Activated CD8-positive, alpha-beta memory T cell treated with anti-CD3 and anti-CD28 coated beads, Interleukin-2, amount 50 U/mL, for 4 hours (primary cell): ENCODE measurements at places on chromosomes 7 and 10.

GRCh38 chr10:121501796-121502195 is 96.4 kb downstream of the FGFR2 start:
- no peak for DNase-seq

GRCh38 chr10:78222096-78222790 is 188.6 kb downstream of the RPS24 start:
- DNase-seq, result no peak

DNA sequence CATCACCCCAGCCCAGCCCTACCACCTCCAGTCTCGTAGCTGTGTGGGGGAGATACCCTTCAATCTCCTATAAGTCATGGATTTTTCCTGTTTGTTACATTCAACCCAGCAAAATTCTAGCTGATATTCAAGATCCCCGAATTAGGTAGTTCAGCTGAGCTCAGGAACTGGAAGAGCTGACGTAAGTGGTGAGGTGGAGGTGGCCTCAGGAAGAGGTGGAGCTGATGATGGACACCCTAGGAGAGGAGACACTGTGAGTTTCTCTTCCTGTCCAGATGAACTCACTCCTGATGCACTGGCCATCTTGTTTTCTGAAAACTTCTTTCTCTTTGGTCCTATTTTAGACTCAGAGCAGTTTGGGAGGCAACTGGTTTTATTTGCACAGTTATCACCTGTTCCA is 90.5 kb upstream of the PITRM1 start:
- DNase-seq, result no peak

DNA sequence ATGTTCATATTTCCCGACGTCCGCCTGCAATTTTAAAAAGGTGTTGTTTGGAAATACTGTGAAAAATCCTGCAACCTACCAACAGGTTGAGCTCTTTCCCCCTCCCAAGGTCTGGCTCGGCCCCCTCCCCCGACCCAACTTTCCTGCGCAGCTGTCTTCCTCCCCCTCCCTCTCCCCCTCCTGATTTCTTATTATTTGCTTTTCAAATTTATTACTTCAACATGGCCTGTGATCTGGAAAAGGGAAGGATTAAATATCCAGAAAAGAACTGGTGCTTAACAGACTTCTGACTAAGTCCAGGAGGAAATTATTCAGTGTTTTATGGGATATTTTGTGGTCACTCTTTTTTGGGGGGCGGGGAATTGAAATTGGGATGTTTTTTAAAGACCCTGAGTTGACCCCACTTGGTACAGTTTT is 2.4 kb downstream of the ARID5B start:
- DNase-seq, result no peak

GRCh38 chr7:98500764-98501163 is 99.9 kb upstream of the BAIAP2L1 start:
- DNase-seq, result no peak

DNA sequence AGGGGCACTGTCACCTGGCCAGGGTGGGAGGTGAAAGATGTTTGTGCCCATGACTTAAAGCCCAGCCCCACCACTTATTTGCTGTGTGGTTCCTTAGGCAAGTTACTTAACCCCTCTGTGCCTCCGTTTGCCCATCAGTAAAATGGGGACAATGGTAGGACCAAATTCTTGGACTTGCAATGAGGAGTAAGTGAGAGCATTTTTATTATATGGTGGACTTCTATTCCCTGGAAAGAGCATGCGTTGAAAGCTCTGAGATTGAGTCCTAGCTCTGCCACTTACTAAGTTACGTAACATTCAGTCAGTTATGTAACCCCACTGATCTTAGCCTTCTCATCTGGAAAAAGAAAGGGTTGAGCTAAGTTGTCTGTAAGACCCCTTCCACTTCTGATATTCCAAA is 18.8 kb downstream of the VSIR start:
- DNase-seq, result no peak

- no peak for DNase-seq
These were observed 18.7 kb downstream of the KCNK18 start for GRCh38 chr10:117216028-117216427.

DNA sequence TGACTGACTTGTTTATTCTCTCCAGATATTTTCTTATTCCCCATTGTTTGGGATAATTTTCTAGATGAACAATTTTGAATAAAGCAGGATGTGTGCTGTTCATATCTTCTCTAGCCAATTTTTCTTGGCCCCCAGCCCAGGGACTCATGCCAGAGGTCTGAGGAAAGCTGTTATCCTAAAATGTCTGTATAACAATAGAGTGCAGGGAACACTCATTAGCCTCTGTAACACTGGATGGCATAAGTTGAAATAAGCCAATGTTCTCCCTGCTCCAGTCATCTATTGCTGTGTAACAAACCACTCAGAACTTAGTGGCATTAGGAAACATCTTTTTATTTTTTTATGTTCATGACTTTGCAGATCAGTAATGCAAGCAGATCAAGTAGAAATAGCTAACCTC is 121.7 kb upstream of the TRIM24 start:
- DNase-seq, result no peak

DNA sequence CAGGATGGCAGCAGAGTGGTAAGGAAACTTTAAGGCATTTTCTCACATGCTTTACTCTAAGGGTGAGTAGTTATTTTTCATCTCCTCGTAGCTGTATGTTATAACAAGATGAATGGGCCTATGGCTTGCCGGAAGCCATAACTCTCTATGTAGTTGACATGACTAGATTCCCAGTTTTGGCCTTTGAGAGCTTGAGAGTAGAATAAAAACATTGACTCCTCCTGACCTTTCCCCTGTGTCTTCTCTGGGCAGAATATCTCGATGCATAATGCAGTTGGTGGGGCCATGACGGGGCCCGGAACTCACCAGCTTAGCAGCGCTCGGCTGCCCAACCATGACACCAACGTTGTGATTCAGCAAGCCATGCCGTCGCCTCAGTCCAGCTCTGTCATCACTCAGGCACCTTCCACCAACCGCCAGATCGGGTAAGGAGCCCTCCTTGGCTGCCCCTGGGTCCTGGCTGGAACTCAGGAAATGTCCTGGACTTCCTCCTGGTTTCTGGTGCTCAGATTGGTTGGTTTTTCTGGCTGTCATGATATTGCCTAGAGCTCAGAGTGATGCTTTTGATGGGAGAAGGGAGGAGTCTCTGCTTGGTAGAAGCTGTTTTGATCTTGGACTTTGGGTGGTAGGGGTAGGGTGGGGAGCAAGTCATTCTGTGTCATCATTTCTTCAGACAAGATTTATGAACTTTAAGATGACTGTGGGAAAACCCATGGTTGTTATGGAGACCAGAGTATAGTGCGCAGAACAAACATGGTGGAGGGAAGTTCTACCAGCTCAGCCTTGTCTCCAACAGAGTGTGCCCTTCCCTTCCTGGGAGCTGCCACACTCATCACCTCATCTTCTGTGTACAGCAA is 158.0 kb downstream of the CREB5 start:
- DNase-seq, result no peak

DNA sequence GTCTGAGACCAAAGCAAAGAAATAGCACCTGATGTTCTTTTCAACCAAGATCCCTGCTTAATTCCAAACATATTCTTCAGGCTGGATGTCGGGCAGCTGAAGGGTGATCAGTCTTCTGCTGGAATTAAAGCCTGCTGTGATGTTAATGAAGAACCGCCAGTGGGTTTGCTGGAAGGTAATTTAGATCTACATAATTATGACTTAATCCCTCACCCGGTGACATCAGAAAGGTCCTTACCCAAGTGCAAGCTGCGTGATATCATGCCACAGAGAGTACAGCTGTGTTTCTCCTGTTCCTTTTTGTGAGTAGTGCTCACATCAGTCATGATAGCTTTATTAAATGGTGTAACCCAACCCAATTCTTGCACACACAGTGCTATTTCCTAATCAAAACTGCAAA is 29.1 kb upstream of the LRGUK start:
- no peak for DNase-seq

GRCh38 chr10:107163881-107164861 is at the start of gene SORCS1:
TSS of gene SORCS1 (minus strand) at chr10:107164706.
- DNase-seq, result no peak

DNA sequence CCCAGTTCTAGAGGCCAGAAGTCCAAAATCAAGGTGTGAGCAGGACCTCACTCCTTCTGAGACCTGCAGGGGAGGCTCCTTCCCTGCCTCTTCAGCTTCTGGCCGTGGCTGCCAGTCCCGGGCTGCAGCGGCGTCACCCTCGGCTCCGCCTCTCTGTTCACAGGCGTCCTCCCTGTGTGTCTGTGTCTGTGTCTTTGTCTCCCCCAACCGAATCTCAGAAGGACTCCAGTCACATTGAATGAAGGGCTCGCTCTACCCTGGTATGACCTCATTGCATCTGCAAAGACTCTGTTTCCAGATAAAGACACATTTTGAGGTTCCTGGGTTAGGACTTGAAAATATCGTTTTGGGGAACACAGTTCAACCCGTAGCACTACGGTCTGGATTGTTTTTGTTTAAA is 33.1 kb upstream of the GALNT11 start:
- peak; percentile 52 for DNase-seq

- DNase-seq, result no peak
These were observed 2.9 kb upstream of the RBP3 start for GRCh38 chr10:47344996-47345870.

- DNase-seq, result no peak
These were observed 9.3 kb upstream of the UNCX start for GRCh38 chr7:1223196-1223981.

DNA sequence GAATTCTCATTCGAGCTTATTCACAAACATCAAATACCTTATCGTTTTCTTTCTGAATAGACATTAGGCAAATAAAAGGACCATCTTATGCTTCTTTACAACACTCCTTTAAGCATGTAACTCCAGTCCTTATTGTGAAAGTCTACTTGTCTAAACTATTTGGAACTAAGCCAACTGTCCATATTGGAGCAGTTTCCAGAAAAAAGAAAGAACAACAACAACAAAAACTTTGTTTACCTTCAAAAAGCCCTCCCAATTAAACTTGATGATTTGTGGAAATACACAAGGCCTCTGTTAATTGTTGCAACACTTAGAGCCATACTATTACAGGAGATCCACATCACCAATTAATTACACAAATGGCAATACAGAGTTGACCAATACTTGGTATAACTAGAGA is 163.6 kb downstream of the GALNT11 start:
- DNase-seq, result no peak

GRCh38 chr10:65518379-65518778 is 1407.5 kb upstream of the LRRTM3 start:
- DNase-seq, result no peak

DNA sequence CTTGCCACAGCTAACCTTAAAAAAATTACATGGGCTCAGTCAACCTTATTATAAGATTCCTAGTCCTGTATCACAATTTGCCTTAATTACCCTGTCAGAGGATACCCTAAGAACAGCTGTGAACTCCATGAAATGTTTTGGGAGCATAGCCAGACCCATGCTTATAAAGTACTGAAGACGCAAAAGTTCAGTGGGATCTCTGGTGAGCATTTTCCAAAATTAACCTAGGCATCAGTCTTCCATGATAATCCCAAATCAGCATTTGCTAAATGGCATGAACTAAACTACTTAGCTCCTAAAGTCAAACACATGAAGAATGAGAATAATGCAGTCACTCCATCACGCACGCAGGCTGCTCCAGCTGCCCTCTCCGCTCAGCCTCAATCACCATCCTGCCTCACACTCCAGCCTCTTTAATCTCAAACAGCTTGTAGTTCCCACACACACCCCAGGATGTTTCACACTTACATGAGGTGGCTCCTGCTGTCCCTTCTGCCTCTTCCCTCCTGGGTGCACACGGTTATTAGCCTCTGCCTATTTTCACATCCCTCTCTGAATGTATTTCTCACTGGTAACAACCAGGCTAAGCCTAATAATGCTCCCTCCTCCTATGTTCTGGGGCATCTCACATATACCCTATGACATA is 15.3 kb downstream of the IGF2BP3 start:
- no peak for DNase-seq

- DNase-seq, result no peak
These were observed 40.7 kb upstream of the FMC1 start for GRCh38 chr7:139300390-139300789.

DNA sequence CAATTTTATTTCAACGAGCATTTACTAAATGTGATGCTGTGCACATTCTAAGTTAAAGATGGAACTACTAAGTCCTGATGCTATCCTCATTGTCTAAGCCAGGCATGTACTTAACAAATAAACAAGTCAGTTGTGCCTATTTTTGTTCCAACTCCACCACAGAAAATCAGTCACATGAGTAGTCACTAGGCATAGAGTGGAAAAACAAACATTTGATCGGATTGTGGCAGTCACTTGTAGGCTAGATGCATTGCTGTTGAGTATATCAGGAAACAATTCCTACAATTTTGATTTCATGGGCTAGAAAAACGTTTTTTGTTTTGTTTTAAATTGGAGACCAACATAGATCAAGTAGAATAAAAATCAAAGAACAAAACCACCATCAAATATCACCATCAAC is 177.6 kb upstream of the SLC25A13 start:
- DNase-seq, result no peak

DNA sequence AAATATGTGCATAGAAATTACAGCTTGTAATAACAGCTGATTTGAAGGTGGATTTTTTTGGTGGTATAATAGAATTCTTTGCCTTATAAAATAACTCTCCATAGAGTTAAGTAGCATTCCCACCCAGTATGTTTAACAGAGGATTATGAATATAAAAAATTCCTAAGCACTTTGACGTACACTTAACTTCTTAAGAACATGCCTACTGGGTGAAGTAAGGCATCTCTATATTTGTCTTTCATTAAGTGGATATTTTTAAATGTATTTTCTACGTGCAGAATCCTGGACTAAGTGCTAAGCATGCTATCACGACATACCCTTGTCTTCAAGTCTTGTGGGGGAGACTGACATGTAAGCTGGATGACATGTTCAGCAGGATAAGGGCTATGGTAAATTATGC is 217.7 kb upstream of the BMPER start:
- DNase-seq, result no peak

- DNase-seq, result no peak
These were observed 39.1 kb downstream of the CDK1 start for GRCh38 chr10:60817398-60817805.

GRCh38 chr10:110373857-110374654 is 69.3 kb upstream of the SMNDC1 start:
- DNase-seq, result no peak

- DNase-seq, result no peak
These were observed 420.9 kb upstream of the MGMT start for GRCh38 chr10:129046065-129046681.

DNA sequence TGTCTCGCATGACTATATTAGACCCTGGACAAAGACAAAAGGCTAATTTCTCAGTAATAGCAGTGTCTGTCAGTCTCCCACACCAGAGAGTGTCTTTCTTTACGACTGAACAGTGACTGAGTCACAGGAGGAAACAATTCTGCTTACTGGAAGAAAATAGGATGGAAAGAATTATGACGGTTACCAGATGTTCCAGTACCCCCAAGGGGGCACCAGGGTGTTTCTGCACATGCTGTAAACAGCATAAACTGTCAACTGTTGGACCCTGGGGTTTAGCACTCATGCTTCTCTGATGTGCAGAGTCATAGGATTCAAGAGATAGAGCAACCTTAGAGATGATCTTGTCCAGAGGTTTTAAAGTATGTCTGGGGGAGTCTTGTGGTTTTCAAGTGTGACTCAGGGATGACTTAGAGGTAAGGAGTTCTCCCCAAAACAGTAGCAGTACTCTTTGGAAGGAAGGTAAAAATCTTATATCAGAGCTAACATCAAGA is 291.7 kb downstream of the THSD7A start:
- no peak for DNase-seq
